ENCODE measurements at places on chromosomes 1 and 21.

- no peak for DNase-seq
These were observed 2.2 kb upstream of the CRABP2 start for GRCh38 chr1:156707417-156708217.

DNA sequence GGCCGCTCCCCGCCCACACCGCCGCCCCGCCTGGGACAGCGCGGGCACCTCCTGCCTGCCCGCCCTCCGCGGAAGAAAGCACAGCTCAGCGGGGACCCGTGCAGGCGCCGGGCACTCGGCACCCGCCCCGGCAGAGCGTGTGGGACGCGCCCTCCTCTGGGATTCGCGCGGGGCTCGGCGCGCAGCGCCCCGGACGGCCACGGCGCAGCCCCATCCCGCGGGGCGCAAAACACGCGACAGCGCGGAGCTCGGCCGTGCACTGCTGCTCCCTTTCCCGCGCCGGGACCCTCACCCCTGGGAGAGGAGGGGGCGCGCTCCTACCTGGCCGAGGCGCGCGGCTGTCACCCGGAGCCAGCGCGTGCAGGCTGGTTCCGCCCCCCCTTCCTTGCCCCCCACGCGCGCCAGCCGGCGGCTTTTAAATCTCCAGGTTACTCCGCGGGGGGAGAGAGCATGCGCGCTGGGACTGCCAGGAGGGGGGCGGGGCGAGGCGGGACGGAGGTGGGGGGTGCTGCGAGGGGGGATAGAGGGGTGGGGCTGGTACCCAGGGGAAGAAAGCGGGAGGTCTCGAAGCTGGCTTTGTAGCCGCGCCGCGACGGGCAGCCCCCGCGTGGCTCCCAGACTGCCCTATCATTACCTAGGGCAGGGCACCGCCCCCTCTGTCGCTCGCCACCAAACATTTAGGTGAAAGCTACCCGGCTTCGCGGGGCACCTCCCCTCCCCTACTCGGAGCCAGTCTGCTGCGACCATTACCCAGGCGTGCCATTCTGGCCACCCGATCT is at the start of gene SLC45A3:
Gene SLC45A3 (minus strand): TSS at position 437 of the 779 bp plus-strand sequence. CDS start 15,853 bp downstream, outside the sequence.
- DNase-seq = no peak

DNA sequence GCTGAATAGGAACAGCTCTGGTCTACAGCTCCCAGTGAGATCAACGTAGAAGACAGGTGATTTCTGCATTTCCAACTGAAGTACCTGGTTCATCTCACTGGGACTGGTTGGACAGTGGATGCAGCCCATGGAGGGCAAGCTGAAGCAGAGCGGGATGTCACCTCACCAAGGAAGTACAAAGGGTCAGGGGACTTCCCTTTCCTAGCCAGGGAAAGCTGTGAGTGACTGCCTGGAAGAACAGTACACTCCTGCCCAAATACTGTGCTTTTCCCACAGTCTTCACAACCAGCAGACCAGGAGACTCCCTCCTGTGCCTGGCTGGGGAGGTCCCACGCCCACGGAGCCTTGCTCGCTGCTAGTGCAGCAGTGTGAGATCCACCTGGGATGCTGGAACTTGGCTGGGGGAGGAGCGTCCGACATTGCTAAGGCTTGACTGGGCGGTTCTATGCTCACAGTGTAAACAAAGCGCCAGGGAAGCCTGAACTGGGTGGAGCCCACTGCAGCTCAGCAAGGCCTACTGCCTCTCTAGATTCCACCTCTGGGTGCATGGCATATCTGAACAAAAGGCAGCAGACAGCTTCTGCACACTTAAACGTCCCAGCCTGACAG is 14.7 kb downstream of the CR1L start:
- no peak for DNase-seq

DNA sequence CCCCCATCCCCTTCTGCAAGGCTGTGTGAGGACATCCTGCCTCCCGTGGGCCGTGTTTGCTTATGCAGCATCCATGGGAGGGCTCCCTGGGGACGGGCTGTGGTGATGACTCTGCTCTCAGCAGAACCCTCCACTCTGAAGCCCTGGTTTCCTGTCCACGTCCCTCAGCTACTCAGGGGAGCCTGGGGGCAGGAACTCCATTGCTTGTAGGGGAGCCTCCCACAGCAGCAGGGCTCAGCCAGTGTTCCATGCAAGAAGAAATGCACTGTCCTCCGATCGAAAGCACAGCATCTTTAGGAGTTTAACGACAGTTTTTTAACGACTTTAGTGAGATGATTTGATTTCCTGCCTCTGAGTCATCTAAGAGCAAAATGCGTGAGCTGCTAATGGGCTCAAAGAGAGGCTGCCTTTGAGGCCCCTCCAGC is 8.3 kb upstream of the KCNAB2 start:
- DNase-seq = no peak

- no peak for DNase-seq
These were observed 27.2 kb upstream of the CAPZB start for GRCh38 chr1:19512545-19512944.

GRCh38 chr1:11501491-11501897 is 22.5 kb downstream of the DISP3 start:
- DNase-seq = no peak

- DNase-seq = no peak
These were observed 111.4 kb downstream of the SIK1 start for GRCh38 chr21:43315244-43316137.

- no peak for DNase-seq
These were observed 460.5 kb upstream of the ADGRL2 start for GRCh38 chr1:81340239-81340638.

DNA sequence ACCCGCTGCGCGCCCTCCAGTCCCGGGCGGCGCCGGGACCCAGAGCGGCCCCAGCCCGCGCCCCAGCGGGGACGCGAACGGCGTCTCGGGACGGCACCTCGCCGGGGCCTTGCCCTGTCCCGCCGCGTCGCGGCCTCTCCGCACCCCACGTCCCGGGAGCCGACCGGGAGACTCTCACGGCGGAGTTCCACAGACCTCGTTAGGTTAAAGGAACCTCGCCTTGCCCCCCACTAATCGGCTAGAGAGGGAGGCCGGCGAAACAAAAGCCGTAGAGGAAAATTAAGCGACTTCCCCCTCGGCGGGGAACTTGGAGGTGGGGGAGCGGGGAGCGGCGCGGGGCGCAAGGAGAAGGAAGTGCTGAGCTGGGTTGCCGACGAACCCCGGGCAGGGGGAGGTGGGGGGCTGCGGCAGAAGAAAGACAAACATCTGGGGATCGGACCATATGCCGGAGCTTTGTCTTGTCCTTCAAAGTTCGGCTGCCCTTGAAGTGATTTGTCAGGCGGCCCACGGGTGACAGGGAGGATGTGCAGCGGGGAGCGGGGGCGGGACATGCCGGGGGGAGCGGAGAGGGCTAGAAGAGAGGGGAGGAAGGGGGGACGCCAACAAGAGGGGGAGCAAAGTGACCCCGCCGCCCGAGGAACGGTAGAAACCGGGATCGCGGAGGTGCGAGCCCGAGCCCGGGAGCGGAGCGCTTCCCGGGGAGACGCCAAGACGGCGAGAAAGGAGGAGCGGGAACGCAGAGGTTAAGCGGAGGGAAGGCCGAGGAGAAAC is 120.0 kb upstream of the RRP15 start:
- no peak for DNase-seq

DNA sequence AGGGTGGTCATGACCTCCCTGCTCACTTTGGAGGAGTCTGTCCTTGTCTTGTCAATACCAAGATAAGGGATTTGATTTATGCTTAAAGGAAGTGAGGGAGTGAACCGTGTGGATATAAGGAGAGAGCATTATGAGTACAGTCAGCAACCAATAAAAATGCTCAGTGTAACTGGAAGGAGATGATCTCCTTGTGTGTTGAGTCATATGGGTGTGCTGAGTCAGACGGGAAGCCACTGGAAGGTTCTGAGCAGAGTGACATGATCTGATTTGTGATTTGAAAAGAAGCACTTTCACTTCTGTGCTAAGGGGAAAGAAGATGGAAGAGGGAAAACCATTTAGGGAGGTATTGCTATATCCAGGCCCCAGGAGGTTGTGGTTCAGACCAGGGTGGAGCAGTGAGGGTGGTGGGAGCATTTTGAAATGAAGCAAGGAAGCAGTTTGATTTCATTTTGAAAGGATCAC is 2.5 kb upstream of the BCL10 start:
- no peak for DNase-seq

DNA sequence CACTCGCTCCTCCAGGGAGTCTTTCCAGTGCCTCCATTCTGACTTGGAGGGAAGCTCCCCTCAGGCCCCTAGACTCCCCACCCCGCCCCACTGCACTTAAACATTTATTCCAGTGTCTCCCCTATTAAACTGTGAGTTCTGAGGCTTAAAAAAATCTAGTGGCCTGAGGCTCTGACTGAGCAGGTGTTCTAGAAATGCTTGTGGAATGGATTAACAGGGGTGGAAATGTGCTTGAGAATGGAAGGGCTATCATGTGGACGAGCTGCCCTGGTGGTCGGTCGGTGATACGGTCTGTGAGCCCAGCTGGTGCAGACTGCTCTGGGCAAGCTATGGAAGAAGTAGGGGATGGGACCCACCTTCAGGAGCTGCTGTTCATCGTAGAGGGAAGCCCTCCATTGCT is 130.2 kb downstream of the PEX14 start:
- DNase-seq = no peak

- no peak for DNase-seq
These were observed 39.6 kb downstream of the FRRS1 start for GRCh38 chr1:99726818-99727217.

- DNase-seq = no peak
These were observed 17.1 kb downstream of the ZNF281 start for GRCh38 chr1:200392625-200393185.

GRCh38 chr1:149849111-149849946 is 50.0 kb upstream of the BOLA1 start:
- DNase-seq = no peak

- no peak for DNase-seq
These were observed 2.5 kb downstream of the FTCD start for GRCh38 chr21:46152927-46153246.

DNA sequence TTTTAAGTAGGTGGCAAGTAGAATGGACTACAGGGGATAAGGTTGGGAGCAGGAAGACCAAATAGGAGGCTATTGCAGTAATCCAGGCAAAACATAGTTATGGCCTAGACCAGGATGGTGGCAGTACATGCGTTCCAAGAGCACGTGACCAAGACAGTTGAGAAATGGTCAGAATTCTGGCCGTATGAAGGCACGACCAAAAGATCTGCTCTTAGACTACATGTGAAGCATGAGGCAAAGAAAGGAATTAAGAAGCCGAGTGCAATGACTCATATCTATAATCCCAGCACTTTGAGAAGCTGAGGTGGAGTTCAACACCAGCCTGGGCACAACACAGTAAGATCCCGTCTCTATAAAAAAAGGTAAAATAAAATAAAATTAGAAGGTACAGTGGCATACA is 71.3 kb downstream of the LUZP1 start:
- DNase-seq = no peak

- DNase-seq = no peak
These were observed 333 bp upstream of the CHAF1B start for GRCh38 chr21:36384885-36385232.

GRCh38 chr1:104156738-104157137 is 407.0 kb downstream of the AMY1C start:
- no peak for DNase-seq

- no peak for DNase-seq
These were observed 24.3 kb upstream of the MYOC start for GRCh38 chr1:171676823-171677222.

GRCh38 chr1:150841626-150842025 is 33.6 kb upstream of the CTSK start:
- no peak for DNase-seq

DNA sequence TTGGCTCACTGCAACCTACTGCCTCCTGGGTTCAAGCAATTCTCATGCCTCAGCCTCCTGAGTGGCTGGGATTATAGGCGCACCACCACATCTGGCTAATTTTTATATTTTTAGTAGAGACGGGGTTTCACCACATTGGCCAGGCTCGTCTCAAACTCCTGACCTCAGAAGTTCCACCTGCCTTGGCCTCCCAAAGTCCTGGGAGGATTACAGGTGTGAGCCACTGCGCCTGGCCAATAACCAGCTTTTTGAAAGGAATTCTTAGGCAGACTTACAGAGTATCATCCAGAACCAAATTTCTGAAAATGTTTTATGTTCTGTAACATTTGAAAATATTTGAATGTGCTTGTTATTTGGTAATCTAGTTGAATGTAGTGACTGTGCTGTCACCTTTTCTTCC is 14.6 kb downstream of the BTF3L4 start:
- no peak for DNase-seq

DNA sequence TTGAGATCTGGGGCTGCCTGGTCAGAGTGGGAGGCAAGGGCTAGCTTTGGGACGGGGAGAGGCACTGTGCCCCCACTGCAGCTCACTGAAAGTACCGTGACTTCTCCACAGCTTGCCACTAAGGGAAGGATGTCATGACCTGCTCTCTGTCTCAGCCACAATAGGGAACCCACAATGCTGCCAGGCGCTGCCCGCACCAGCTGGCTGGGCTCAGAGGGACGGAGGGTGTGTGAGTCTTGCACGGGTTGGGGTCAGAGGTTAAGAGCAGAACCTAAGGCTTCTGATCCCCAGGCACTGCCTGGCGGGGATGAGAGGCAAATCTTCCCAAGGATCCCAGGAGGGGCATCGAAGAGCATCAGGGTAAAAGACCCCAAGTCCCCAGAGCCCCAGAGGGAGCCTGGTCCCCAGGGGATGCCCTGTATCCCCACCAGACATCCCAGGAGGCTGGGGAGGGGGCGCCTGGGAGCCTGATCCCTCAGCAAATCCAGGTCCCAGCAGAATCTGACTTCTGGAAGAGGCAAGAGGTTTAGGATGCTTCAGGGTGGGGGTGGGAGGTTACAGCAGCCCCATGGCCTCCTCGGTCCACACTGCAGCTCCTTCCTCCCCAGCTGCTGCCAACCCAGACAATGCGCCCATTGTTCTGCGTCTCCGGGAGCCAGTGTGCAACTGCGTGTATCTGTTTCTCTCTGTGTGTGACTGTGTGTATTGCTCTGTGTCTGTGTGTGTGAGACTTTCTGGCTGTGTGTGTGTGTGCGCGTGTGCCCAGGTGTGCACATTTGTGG is 2.0 kb upstream of the MARCKSL1 start:
- DNase-seq = no peak

- no peak for DNase-seq
These were observed 11.3 kb downstream of the CCDC24 start for GRCh38 chr1:44002606-44003157.

DNA sequence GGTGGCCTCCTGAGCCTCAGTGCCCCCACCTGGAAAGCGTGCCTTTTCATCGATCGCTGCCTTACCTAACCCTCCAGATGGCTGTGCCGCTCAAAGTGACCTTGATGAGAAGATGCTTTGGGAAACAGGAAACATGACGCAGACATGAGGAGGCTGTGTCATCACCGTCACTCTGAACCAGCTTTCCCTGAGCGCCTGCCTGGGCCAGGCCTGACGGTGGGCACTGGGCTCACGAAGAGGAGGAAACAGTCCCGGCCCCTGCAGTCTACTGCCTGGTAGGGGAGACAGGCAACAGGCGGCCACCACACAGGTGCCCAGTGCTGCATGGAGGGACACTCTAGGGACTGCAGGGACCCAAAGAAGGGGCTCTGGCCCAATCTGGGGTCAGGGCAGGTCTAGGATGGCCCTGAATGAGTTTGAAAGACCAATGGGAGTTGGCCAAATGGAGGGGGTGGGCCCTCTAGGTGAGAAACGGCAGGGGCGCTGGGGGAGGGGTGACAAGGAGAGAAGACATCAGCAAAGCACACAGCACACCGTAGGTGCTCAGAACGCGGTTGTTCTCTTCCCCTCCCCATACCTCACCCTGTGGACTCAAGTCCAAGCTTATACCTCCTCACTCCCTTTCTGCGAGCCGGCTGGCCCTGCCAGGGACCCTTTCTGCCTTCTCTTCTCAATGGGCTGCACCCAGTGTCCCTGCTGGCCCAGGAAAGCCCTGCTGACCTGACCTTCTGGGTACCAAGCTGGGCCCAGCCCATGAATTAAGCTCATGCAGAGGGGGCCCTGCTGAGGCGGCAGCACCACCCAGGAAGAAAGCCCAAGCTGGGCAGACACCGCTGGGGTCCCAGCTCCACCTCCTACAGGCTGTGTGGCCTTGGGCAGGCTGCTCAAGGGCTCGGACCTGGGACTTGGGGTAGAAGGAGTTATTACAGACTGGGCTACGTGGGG is 44.9 kb downstream of the GLIS1 start:
- DNase-seq = no peak

Measured in NCI-H2029 (cell line).